ENCODE measurements at places on chromosomes 4 and X. TPM values are rescaled to one million over a fixed set of nuclear protein-coding genes. Genes with fewer than 3 reads are reported as not detected.

Gene L1CAM
- total RNA-seq, result 1.9 TPM

Gene GUCY1A1
- total RNA-seq, result not detected

Gene BTC
- not detected for total RNA-seq

Gene ZNF280C
- total RNA-seq, result 3.4 TPM

Gene SHROOM2
- total RNA-seq, result 0.22 TPM

Gene MSL3
- 19.6 TPM for total RNA-seq

Gene MAGEA9B
- not detected for total RNA-seq

DNA sequence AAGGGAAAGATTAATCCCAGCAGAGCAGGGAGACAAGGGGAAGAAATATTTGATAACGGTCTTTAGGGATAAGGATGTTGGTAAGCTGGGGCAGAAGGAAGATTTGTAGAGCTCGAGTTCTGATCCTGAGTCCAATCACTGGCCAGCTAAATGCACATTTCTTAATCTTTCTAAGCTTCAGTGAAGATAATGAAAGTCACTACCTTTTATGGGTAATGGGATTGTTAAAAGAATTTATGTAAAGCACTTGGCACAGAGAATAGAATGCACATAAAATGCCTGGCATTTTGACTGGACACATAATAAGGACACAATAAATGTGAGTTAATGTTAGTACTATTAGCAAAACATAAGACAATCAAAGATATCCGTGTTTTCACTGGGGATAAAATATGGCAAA, 43.3 kb downstream of the NCAPG start:
- DNase-seq, result no peak
- H3K4me1 ChIP-seq, result no peaks in the 10 kb centered on the region
- H3K27ac ChIP-seq, result no peak overlapping the region
- H3K27me3 ChIP-seq, result no peaks in the 10 kb centered on the region
- no peaks in the 10 kb centered on the region for H3K36me3 ChIP-seq

DNA sequence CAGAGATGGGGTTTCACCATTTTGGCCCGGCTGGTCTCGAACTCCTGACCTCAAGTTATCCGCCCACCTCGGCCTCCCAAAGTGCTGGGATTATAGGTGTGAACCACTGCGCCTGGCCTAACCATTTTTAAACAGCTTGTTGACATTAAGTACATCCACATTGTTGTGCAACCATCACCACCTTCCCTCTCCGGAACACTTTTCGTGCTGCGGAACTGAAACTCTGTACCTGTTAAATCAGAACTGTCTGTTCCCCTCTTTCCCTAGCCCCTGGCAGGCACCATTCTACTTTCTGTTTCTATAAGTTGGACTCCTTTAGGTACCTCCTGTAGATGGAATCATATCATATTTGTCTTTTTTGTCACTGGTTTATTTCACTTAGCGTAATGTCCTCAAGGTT, 9.5 kb downstream of the FHDC1 start:
- no peak for DNase-seq
- H3K36me3 ChIP-seq, result no peaks in the 10 kb centered on the region
- no peak overlapping the region for H3K4me3 ChIP-seq
- peaks cover 15% of the 10 kb centered on the region for H3K4me1 ChIP-seq
- no peak overlapping the region for H3K27ac ChIP-seq
- no peaks in the 10 kb centered on the region for H3K27me3 ChIP-seq

- H3K36me3 ChIP-seq, result no peaks in the 10 kb centered on the region
- no peak for DNase-seq
- no peaks in the 10 kb centered on the region for H3K27me3 ChIP-seq
- no peak overlapping the region for H3K4me3 ChIP-seq
- H3K27ac ChIP-seq, result no peak overlapping the region
Measured at GRCh38 chrX:40329616-40330015, 231.9 kb upstream of the BCOR start.

DNA sequence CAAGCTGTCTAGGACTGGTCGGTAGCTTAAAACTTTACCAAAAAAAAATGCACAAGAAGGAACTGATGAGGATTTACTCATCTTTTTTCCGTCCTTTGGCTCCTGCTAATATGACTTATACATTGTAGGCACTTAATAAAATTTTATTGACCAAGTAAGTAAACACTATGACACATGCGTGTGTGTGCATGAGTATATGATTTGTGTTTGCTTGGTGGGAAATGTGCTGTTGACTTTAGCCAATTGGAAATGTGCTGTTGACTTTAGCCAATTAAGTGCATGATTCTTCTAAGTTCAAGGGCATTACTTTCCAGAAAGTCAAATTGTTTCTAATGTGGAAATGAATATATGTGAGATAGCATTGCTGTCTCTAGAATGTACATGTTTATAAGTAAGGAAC, 78.3 kb downstream of the FIP1L1 start:
- no peak overlapping the region for H3K4me3 ChIP-seq
- H3K4me1 ChIP-seq, result peaks cover 28% of the 10 kb centered on the region
- H3K36me3 ChIP-seq, result peaks cover 61% of the 10 kb centered on the region
- no peak for DNase-seq
- no peak overlapping the region for H3K27ac ChIP-seq

- no peak overlapping the region for H3K4me3 ChIP-seq
- H3K4me1 ChIP-seq, result no peaks in the 10 kb centered on the region
- no peak overlapping the region for H3K27ac ChIP-seq
- H3K36me3 ChIP-seq, result no peaks in the 10 kb centered on the region
- peak; percentile 12 for DNase-seq
Measured at GRCh38 chr4:162644346-162644745, 480.5 kb upstream of the FSTL5 start.

DNA sequence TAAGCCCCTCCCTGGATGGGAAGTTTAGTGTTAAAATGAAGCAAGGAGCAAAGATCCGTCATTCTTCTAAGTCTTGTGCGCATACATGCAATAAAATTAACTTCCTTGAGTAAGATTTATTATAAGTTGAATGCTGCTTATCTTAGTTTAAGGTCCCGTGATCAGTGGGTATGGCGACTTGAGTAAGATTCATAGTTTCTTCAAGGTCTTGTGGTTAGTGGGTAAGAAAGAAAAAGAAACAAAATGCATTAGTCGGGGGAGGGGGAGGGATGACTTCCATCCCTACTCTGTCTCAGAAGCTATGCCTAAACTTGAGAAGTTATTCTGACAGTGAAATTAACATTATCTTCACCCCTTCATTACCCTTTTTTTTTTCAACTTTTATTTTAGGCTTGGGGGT, 127.3 kb upstream of the MAGEB16 start:
- no peaks in the 10 kb centered on the region for H3K4me1 ChIP-seq
- no peak for DNase-seq
- H3K27ac ChIP-seq, result no peak overlapping the region
- H3K36me3 ChIP-seq, result no peaks in the 10 kb centered on the region
- H3K27me3 ChIP-seq, result no peaks in the 10 kb centered on the region

GRCh38 chr4:152074088-152074437, 313.3 kb upstream of the GATB start:
- peaks cover 16% of the 10 kb centered on the region for H3K4me1 ChIP-seq
- no peak overlapping the region for H3K27ac ChIP-seq
- no peak for DNase-seq
- H3K27me3 ChIP-seq, result no peaks in the 10 kb centered on the region
- no peak overlapping the region for H3K4me3 ChIP-seq

DNA sequence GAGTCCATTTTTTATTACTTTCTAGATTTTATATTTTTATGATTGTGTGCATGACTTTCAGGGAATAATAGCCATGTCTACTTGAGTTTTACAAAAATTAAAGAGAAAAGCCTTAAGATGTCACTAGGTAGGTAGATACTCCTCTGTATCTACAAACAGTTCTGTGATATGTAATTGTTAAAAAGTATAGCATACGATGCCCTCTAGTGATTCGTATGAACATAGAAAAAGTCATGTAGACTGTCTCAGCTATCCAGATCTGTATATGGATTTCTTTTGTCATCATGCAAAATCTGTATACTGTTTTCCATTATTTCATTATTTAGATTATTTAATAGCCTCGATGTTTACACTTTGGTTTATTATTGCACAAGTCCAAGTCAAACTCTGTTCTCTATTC, 856.6 kb downstream of the CENPC start:
- no peak overlapping the region for H3K27ac ChIP-seq
- H3K4me1 ChIP-seq, result no peaks in the 10 kb centered on the region
- DNase-seq, result peak; percentile 1

DNA sequence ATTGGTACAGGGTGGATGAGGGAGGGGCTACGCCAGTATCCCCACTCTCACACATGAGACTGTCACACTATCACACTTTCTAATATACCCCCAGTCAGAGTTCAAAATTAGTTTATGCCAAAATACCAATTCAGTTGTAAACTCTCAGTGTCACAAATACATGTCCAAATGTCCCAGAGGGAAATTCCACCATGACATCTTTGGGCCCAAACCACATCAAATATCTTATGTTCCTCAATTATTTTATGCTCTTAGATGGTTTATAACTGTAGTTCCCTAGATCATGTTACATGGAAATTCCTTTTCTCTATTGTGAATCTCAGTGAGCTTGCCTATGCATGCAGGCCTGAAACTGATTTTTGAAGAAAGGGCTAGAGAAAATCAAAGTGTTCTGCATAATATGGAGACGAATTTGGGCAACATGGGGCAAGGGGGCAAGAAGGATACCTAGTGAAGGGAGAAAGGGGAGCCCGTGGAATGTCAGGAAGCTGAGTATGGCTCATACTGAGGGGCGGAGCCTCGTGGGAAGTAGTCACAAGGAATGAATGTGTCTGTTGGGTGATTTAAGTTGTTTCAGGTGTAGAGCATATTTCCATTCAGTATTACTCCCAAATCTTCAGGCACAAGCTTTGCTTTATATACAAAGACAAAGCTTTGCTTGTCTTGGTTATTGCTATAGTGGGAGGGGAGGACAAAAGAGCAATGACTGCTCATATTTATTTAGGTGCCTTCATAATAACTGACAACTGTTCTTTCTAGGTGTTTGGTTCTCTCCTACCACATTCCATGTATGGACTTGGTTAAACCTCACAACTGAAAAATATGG, 40.8 kb downstream of the CLNK start:
- H3K4me1 ChIP-seq, result no peaks in the 10 kb centered on the region
- H3K27me3 ChIP-seq, result peaks cover 7% of the 10 kb centered on the region
- no peaks in the 10 kb centered on the region for H3K36me3 ChIP-seq
- H3K4me3 ChIP-seq, result no peak overlapping the region

DNA sequence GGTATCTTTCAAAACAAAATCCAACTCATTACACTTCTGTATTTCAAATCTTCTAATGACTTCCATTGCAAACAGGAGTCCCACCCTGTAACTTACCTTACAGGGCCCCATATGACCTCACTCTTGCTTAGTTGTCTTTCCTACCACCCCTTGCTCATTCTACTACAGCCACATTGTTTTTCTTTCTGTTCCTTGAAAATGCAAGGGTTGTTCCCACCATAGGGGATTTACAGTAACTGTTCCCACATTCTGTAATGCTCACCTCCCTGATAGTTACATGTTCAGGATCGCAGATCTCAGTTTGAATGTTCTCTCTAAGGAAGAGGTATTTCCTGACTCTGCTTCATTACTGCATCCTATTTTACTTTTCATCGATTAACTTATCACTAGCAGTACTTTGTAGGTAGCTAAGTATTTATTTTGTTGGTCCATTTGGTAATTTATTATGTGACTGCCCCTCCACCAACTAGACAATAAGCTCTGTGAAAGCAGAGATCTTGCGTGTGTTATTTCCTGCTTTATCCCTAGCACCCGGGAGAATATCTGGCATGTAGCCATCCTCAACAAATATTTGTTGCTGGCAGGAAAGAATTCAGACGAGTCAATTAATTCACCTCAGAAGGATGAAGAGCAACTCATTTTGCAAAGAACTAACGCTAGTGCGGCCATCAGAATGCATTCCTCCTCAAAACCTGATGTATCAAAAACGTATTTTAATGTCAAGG, 21.4 kb downstream of the MAOB start:
- H3K4me3 ChIP-seq, result no peak overlapping the region
- no peak overlapping the region for H3K27ac ChIP-seq
- H3K4me1 ChIP-seq, result no peaks in the 10 kb centered on the region
- peak; percentile 4 for DNase-seq
- no peaks in the 10 kb centered on the region for H3K27me3 ChIP-seq

DNA sequence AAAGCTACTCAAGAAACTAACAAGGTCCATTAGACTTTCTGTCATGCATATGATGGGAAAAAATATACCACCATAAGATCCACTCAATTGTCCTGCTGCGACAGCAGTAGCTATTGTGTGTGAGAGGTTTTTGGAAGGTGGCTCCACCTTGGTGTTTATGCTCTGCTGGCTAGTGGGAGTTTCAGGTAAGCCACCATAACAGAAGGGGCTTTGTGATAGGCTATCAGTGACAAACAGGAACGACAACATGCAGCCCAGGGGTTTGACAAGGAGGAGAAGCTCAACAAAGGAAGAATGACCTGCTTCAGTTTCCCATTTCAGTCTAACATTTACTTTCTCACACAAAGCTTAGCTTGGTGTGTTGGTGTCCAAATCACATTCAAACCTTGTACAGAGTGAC, 182.6 kb downstream of the ATOH1 start:
- no peaks in the 10 kb centered on the region for H3K36me3 ChIP-seq
- no peaks in the 10 kb centered on the region for H3K4me1 ChIP-seq
- H3K27me3 ChIP-seq, result no peaks in the 10 kb centered on the region
- no peak overlapping the region for H3K27ac ChIP-seq

DNA sequence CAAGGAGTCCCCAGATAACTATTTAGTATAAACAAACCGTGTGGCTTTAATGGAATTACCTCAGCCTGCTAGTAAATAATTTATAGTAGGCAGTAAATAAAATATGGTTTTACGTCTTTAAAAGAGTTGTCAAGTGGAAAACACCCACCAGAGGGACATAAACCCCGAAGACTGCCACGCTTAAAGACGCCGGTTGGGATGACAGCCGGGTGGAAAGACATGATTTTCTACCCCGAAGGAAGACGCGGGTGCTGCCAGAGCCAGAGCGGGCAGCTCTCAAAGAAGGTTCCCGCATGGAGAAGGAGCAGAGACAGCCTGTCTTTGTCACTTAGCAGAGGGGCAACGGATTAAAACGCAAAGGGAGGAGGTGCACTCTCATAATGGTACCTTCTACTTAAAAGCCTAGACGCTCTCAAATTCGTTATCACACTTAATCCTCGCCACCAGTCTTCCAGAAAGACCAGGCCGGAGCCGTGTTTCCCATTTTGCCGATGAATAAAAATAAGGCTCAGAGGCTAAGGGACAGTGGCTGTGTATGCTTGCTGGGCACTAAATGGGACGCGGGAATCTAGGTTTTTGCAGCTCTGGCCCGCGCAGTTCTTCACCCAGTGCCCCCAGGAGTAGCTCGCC, 140.5 kb upstream of the ZIC3 start:
- H3K4me3 ChIP-seq, result no peak overlapping the region
- peaks cover 4% of the 10 kb centered on the region for H3K27me3 ChIP-seq
- H3K27ac ChIP-seq, result no peak overlapping the region
- H3K36me3 ChIP-seq, result no peaks in the 10 kb centered on the region
- no peak for DNase-seq

DNA sequence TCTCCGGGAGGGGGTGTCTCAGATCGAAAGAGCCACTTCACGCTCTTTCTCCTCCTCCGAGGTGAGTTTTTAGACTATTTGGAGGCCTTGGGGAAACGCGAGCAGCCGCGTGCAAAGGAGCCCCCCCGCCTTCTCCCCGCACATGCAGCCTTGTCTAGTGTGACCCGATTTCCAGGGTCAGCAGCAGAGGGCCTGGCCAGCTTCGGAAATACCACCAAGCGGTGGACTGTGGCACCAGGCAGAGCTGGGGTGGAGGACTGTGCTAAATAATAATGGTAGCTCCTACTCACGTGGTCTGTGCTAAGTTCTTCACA, 79.3 kb upstream of the BCOR start:
- H3K27me3 ChIP-seq, result no peaks in the 10 kb centered on the region
- peaks cover 4% of the 10 kb centered on the region for H3K4me1 ChIP-seq
- DNase-seq, result peak; percentile 45
- H3K27ac ChIP-seq, result peak overlapping the region; percentile 67
- H3K36me3 ChIP-seq, result no peaks in the 10 kb centered on the region
- peak overlapping the region; percentile 72 for H3K4me3 ChIP-seq

GRCh38 chr4:130124066-130124465, 1028.1 kb downstream of the C4orf33 start:
- H3K27ac ChIP-seq, result no peak overlapping the region
- H3K36me3 ChIP-seq, result no peaks in the 10 kb centered on the region
- no peaks in the 10 kb centered on the region for H3K4me1 ChIP-seq
- no peaks in the 10 kb centered on the region for H3K27me3 ChIP-seq
- no peak for DNase-seq
